ENCODE measurements at places on chromosomes 1 and 21.

DNA sequence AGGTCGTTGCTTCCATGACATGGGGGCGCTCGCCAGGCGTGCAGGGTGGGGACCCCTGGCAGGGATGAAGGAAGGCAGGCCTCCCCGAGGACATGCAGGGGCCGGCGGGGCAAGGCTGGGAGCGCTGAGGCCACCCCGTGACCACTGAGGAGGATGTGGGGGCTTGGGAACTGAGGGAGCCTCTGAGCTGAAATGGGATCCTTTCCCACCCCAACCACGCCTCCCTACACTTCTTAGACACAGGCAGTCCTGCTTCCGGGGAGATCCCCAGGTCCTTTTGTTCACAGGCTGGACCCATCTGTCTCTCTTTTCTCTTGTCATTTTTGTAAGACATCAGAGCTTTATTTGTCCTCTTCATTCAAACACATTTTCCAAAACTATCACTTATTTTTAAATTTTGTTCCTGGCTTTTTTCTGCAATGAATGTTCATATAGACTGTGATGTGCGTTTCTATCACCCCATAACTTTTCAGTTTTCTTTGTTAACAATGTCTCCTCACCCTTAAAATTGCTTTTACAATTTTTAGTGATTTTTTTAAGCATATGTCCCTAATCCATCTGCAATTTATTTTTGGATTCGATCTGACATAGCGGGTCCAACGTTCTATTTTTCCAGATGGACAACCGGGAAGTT is 156.7 kb upstream of the BACE2 start:
- DNase-seq, result no peak

GRCh38 chr1:40794974-40795715 is 11.6 kb downstream of the KCNQ4 start:
- no peak for DNase-seq

DNA sequence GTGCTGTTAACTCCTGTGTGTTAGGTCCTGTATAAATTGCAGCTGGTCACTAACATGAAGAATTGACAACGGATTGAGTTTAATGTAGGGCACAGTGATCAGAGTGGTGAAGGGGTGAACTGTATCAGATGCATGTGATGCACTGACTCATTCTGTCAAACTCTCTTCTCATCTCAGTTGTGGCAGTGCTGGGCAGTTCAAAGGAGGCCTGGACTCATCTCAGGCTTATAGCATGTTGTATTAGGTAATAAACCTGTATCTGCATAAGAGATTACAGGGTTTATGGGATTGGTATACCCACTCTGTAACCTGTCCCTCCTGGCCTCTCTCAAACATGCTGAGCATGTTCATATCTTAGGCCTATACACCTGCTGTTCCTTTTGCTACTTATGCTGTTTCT is 12.4 kb upstream of the GBP3 start:
- DNase-seq, result no peak

GRCh38 chr1:47793563-47793962 is 203.6 kb downstream of the TRABD2B start:
- no peak for DNase-seq

- peak; percentile 16 for DNase-seq
These were observed 41.6 kb upstream of the MTR start for GRCh38 chr1:236753516-236753915.

DNA sequence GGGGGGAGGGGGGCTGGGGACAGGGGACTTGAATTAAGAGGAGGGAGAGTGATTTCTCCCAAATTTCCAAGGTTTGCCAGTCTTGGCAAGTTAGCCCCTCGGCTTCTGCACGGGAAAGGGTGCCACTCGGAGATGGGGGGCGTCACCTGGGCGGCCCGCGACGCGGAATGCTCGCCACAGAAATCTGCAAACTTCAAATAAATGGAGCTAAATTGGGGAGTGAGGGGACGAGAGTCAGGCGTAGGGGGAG is 885 bp upstream of the SSBP3 start:
- no peak for DNase-seq

DNA sequence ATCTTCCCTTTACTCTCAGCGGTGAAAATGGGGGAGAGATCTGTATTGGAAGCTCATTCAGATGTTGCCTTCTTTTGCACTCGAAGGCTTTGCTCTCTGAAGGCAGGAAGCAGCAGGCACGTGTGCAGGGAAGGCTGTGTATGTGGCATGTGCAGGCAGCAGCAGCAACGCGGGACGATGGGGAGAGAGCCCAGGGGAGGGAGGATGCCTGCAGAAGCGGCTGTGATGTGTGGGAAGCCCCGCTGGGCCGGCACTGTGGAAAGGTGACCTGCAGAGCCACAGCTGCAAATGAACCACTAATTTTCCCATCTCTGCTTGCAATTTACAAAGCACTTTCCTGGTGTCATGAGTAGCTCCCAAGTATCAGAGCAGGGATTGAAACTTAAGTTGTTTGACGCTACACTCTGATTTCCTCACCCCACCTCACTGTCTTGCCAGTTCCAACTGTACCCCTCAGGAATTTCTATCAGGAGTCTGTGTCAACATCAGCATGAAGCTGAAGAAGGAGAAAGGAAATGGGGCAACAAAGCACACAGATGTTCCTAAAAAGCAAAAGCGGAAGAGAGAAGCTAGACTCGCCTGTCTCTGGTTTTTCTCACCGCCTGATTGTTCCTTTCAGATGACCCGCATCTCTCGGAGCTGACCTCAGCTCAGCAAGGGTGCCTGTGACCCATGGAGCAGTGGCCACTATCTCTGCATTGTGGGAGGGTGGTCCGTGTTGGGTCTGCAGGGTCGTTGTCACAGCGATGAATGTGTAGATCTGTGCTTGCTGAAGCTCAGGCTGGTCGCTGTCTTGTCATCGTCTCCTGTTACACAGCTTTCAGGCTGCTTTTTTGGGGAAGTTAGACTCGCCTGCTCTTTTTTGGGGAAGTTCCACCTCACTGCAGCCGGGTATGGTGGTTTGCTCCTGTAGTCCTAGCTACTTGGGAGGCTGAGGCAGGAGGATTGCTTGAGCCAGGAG is 156.1 kb downstream of the KIF26B start:
- DNase-seq, result no peak

GRCh38 chr1:60600532-60600931 is 481.8 kb upstream of the NFIA start:
- no peak for DNase-seq

DNA sequence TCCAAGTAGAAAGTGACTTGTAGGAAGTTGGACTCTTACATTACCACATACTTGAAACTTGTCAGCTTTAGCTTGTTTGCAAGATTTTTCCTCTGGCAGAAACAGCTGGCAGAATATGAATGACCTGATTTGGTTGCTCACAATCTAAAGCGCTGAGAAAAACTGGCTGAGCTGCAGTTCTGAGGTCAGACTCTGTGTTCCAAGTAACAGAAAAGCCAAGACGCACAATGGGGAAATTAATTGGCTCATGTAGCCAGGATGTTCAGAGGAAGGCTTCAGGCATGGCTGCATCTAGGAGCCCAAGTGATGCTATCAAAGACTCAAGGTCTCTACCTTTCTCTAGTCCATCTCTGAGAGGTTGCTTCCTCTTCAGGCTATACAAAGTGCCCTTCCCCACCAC is 27.0 kb downstream of the ALPL start:
- no peak for DNase-seq

DNA sequence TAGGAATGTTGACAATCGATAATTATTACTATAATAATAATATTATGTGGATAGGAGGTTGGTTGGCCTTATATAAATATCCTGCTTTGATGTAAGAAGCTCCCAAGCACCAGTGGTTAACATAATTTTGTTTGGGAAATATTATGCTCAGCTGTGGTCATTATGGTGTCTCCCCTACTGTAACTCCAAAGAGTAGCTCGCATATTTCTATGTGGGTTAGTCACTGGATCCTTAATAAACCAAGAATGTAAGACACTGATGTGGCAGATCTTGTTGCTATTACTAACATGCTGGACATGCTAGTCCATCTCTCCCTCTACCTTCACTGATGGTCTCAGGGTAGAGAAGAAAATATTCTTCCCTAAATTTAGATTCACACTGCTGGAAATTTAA is 79.2 kb upstream of the RALGPS2 start:
- no peak for DNase-seq

DNA sequence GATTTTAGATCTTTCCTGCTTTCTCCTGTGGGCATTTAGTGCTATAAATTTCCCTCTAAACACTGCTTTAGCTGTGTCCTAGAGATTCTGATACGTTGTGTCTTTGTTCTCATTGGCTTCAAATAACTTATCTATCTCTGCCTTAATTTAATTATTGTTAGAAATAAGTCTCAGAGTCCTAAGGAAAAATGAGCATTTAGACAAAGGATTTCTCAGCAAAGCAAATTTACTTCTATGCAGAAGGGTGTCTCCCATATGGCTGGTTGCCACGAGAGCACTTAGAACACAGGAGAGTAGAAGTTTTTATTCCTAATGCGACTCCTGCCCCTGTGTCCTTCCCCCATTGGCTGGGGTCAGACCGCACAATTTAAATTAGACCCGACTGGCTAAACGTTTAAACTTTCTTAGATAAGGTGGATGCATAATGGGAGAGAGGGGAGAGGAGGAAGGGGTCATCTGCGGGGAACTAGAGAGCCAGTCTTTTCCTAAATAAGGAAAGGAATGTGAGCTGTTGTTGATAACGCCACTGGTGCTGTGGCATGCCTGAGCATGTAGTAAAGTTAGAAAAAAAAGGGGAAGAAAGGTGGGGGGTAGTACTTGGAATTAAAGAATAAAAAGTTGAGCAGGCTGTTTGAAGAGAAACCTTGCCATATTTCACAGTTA is 170.2 kb downstream of the DYRK1A start:
- no peak for DNase-seq

- DNase-seq, result no peak
These were observed 39.3 kb downstream of the NAV1 start for GRCh38 chr1:201578008-201578888.

DNA sequence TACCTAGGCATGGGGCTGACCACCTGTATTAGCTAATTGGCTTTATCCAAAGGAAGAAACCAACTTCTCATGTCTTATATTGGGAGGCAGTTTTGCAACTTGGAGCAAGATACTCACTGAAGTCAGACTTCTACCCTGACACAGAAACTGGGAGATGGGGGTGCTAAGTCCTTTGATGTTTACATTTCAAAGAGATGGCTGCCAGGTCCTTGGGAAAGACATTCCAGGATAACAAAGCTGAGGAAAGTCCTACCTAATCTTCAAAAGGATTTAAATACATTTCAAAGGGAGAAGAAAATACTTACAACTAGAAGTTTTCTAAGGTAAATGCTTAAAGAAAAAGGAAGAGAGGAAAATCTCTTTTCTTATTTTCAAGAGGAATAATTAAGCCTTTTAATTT is 62.1 kb downstream of the FH start:
- DNase-seq, result no peak

DNA sequence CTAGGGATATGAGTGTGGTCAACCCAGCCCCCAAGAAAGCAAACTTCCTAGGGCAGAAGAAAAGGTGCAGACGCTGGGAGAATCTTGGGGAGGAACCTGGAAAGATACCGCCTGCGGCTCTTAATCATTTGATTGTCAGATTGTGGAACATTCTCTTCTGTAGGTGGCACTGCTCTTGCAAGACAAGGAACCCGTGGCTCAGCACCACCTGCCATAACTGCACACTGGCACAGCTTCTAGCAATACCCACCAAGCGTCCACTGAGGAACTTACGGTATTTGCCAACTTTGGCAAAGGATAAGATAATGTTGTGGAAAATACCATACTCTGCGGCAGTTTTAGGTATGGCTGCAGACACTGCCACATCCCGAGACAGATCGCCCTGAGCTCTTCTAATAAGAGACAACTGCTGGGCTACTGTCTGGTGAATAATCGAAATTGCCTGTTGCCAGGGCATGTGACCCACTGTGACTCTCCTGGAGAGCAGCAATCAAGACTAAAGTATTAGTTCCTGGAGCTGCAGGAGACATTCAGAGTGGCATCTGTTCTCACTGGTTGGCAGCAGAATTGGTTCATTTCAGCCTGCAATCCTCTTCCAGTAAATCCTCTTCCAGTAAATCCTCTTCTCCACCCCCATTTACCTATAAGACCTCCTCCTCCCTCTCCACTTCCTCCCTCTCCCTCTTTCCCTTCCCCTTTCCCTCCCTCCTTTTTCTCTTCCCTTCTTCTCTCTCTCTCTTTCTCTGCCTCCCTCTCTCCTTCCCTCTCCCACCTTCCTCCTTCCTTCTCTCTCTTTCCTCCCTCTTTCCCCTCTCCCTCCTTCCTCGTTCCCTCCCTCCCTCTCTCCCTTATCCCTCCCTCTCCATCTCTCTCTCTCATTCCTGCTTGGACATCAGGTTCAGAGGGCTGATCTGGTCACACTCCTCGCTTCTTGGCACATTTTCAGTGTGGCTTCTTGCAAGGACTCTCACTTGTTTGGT is 49.7 kb upstream of the B3GALT5 start:
- no peak for DNase-seq

- peak; percentile 19 for DNase-seq
These were observed 269.5 kb downstream of the HHAT start for GRCh38 chr1:210598135-210598652.

- no peak for DNase-seq
These were observed 6.3 kb upstream of the TTLL10 start for GRCh38 chr1:1167398-1167821.

DNA sequence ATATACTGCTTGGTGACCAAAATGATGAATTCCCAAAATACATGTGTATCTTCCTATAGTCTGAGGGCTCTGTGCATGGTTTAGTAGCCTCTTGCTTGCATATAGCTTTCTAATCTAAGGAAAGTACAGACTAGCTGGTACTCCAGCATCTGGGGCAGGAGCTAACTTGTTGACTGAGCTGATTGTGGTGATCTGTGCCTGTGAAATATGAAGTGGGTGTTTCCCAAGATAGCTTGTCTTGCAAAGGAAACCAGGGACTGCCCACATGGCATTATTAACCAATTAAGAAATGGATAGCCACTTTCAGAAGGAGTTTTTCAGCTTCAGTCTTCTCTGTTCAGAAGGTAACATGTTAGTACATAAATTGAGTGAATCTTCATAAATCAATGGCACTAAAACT is 219.8 kb downstream of the NEGR1 start:
- no peak for DNase-seq

- DNase-seq, result peak; percentile 80
These were observed at the start of gene BACE2 for GRCh38 chr21:41167348-41168342. Gene BACE2 (plus strand): TSS chr21:41168160. CDS start chr21:41168264, 104 bp downstream.

- no peak for DNase-seq
These were observed 182.6 kb upstream of the KCNK2 start for GRCh38 chr1:214899908-214900460.

Data from mucosa of gallbladder (tissue), 1 donor.